Stimulated activated CD4-positive, alpha-beta T cell treated with anti-CD3 and anti-CD28 coated beads, Interleukin-4, amount 100 ng/mL, for 4 hours (primary cell): ENCODE measurements at places on chromosomes 2 and 18.
A peak's percentile ranks its signal among the peaks of the same experiment; 100 is the strongest.

- no peak for DNase-seq
Observed at GRCh38 chr2:38734299-38735058, 16.7 kb downstream of the SRSF7 start.

DNA sequence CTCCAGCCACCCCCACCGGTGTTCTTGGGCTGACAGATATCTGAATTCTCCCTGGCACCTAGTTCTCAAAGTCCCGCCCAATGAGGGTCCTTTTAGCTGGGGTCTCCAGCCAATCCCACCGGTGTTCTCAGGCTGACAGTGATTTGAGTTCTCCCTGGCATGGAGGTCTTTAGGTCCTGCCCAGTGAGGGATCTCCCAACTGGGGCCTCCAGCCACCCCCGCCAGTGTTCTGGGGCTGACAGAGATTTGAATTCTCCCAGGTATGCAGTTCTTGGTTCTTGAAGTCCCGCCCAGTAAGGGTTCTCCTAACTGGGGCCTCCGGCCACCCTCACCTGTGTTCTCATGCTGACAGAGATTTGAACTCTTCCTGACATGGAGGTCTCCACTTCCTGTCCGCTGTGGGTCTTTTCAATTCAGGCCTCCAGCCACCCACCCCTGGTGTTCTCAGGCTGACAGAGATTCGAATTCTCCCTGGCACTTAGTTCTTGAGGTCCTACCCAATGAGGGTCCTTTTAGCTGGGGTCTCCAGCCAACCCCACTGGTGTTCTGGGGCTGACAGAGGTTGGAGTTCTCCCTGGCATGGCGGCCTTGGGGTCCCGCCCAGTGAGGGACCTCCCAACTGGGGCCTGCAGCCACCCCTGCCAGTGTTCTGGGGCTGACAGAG, 154.6 kb downstream of the ANKRD36 start:
- peak; percentile 0 for DNase-seq

DNA sequence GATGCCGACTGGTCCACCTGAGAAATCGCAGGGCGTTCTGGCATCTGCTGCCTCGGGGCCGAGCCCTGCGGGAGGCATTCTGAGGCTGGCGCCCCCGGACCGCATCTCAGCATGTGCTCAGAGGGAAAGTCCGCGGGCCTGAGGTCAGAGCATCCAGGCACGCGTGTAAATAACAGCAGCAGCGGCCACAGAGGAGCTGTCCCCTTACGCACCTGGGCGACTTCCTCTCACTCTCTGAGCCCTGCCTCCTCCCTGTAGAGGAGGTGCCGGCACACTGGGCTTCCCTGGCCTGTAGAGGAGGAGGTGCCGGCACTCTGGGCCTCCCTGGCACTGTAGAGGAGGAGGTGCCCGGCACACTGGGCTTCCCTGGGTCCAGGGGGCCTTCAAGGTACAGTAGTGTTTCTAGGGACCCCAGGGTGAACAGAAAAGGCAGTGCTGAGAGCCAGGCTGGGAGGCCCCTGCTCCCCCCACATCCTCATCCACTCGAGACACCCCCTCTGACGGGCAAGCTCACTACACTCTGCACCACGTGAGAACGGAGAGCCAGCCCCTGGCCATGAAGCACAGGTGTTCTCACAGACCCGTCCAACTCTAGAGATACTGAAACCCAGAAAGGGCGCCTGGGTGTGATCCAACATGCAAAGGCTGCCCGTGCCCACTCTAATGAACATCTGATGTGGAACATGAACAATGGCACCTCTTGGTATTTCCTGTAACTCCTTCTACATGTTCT, 263.5 kb downstream of the HDAC4 start:
- DNase-seq: no peak

DNA sequence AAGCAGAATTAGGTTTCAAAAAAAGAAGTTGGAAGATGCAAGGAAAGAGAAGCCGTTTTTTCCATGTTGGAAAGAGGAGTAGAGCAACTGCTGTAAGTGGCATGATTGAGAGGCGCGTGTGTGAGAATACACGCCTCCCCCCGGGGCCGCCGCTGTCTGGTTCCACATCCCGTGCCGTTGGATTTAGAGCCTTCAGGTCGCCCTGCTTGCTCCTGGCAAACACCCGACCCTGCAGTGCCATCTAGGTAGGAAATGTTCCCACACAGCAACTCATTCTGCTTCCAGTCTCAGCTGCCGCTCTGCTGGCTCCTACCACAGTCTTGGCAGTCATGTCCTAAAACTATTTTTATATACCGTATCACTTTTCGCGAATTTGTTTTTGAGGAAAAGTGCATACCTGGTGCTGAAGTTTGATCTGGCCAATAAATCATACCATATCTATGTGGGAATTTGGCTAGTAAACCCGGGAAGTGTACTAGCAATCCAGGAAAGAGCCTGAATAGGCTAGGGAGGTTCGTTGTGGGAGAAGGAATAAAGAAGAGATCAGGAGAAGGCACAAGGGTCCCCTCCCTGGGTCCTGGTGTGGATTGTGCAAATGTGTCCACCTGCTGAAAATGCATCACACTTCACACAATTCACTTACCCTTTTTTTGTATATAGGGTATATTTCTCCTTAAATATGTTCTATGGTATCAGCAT, 372.7 kb downstream of the FBXO15 start:
- no peak for DNase-seq

GRCh38 chr2:122081751-122082150, 326.3 kb downstream of the TSN start:
- no peak for DNase-seq

DNA sequence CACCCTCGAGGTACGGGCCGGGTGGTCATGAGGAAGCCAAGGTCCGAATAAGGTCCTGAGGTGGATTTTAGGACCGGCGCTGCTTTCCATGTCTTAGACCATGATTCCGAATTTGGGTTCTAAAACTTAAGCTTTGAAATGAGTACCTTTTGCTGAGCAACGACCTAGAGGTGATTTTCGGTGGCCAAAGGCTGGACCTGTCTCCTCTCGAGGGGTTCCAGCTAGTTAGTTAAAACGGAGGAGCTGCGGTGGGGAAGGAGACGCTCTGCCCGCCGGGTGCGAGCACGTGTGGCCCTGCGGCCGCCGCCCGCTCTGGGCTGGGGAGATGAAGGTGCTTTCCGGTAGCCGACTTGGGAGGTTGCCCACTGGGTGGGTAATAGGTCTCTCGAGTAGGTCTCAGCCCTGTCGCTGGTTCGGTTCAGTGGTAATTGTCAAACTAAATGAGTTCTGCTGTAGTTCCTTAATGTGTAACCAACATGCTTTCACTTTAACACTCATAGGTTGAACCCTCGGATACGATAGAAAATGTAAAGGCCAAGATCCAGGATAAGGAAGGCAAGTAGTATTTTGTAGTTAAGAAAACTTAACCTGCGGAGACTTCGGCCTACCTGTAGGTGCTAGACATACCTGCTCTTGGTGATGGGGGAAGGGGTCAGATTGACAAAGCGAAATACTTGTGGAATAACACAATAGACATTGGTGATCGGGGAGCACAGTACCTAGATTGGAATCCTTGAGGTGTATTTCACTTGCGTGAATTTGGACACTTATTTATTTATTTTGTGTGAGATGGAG, 572 bp downstream of the RPS27A start:
- peak; percentile 50 for DNase-seq

DNA sequence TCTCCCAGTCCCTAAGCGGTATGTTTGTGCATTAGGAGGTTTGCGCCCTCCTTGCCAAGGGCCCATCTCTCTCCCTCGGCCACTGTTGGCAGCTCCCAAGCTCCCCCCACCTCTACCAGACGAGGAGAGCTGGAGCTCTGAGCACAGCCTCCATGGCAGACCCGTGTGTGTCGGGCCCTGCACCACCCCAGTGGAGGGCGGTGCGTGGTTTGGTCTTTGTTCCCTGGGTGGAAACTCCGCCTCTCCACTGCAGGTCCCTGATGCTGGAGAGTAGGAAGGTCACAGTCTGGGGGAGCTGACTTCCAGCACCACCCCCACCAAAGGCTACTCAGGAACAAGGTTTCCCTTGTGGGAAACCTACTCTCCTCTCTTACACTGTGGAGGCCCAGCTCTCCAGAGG, 162.6 kb upstream of the FHL2 start:
- DNase-seq: no peak
